ENCODE measurements at places on chromosomes 5 and 9.

GRCh38 chr9:73655831-73656230 is 504.2 kb downstream of the ANXA1 start:
- no peak for DNase-seq

- no peak for DNase-seq
Observed at GRCh38 chr9:37919246-37919955, 15.5 kb upstream of the SLC25A51 start.

GRCh38 chr5:66498791-66499207 is 97.4 kb upstream of the MAST4 start:
- no peak for DNase-seq

DNA sequence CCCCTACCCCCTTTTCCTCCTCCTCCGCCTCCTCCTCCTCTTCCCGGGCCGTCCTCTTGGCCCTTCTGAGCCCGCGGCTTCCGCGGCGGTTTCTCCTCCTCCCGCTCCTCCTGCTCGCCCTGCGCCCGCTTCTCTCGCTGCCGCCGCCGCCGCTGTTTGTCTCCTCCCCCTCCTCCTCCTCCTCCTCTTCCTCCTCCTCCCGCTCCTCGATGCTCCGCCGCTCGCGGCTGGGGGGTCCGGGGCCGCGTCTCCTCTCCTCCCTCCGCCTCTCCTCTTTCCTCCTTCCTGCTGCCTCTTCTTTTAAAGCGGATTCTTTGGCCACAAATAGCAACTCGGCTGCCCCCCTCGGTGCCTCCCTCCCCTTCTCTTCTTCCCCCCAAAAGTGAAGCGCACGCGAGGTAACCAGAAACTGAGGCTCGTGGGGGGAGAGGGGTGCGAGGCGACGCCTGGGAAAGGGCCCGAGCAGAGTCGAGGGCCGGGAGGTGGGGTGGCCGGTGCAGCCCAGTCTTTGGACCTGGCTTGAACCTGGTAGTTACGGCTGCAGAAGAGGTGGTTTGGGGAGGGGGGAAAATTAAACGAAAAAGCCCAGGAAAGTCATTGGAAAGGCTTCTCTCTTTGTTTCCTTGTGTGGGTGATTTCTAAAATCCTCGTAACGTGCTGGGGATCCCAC is 1058.5 kb upstream of the DMAC1 start:
- DNase-seq, result no peak

DNA sequence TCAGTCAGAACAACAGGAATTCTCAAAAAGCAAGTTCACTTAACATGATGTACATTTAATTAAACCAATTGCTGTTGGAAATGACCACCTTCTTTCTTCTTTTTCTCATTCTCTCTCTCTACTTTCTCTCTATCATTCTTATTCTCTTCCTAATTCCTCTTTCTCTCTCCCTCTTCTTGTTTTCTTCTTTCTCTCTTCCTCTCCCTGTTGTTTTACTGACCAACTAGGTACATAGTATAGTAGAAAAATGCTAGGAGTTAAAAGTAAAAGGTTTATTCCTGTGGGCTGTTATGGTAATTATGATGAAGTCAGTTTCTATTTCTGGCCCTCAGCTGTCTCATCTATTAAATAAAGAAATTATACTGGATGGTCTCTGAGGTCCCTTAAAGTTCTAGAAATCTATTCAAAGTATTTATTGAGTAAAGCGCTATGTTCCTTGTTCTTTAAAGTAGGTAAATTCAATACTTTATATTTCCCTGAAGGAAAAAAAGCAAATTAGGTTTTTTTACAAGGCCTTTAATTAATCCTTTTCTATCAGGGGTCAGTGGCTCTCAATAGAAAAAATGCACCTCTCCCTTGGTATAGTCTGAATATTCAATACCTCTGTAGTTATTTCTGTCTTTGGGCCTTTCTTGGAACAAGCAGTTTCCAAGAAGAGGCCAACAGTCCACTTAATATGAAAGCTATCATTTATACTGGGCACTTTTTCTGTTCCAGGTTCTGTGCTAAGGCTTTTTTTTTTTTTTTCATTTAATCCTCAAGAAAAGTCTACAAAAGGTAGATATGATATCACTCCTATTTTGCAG is 102.3 kb upstream of the SLC30A5 start:
- no peak for DNase-seq

DNA sequence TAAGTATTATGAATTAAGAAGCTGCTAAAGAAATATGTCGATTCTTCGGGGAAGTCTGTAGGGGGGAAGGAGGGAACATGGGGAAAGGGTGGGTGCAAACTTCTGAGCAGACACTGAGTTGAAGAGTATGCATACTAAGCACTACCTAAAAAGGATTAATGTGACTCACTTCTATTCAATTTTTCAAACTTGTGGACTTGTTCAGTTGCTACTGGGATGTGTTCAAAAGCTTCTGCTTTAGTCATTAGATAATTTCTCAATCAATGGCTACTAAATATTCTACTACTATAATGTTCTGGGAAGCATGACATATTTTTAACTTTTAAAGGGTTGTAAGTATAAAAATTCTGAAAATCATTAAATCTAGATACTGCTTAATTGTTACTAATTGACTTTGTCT is 109.7 kb upstream of the FER start:
- DNase-seq, result no peak

DNA sequence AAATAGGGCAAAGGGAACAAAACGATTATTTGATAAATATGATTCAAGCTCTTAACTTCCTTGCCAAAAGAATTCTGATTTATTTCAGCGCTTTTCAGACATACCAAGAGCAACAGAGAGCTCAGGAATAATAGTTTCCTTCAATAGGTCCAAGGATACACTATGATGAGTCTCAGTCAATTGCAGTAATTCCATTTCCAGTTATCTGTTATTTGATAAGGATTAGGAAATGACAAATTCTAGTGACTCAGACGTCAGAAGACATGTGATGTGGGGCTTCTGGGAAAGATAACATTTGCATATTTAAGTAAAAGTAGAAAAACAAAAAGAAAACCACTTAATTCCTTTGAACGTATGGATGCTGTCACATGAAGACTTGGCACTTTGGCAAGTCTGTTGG is 1250.8 kb upstream of the CDH18 start:
- DNase-seq, result no peak

- no peak for DNase-seq
Observed at GRCh38 chr5:23027331-23027730, 174.2 kb upstream of the CDH12 start.

DNA sequence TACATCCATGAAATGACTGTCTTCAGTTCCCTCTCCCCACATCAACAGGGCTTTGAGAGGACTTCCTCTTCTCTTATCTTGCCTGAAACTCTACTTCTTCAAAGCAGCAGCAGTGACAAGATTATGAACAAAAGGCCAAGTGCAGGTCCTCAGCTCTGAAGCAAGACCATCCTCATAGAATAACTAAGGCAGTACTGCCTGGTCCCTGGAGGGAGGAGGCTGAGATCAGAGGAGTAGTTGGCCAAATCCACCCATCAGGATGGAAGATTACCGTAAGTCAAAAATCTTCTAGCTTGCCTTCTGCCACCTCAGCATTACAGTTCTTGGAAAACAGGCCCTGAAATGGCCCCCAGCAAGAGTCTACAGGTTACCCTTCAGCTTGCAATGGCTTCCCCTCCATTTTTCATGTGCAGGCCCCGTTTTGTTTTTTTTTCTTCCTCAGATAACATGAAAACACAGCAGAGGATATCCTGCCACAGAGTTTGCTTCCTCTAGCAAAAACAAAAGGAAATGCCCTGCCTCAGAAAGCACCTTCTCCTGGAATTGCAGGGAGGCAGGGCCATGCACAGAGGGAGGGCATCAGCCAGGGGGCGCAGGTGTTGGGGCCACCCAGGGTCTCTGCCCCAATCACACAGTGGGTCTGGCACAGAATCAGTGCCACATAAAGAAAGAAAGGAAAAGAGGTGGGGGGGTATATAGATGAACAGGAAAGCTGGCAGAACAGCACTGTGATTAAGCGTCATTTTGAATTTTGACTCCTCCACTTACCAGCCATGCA is 40.0 kb downstream of the KLHL3 start:
- peak; percentile 4 for DNase-seq

DNA sequence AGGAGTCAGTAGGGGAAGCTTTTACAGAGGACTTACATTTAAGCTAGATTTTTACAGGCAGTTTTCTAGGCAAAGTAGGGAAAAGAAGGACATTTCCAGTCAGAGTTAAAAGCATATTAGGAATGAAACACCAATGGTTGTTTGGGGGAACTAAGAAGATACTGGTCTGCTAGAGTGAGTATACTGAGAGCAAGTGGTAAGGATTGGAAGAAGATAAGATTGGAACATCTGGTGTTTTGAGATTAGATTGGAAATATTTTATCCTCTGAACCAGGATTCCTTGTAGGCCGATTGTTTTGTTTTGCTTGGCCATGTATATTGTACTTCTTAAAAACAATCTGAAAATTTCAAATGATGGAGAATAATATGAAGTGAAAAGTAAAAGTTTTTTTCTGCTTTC is 7.7 kb downstream of the FBXO38 start:
- no peak for DNase-seq
